ENCODE measurements at places on chromosomes 2 and 18.

- no peak for DNase-seq
Measured at GRCh38 chr2:192424243-192424642, 229.5 kb upstream of the TMEFF2 start.

DNA sequence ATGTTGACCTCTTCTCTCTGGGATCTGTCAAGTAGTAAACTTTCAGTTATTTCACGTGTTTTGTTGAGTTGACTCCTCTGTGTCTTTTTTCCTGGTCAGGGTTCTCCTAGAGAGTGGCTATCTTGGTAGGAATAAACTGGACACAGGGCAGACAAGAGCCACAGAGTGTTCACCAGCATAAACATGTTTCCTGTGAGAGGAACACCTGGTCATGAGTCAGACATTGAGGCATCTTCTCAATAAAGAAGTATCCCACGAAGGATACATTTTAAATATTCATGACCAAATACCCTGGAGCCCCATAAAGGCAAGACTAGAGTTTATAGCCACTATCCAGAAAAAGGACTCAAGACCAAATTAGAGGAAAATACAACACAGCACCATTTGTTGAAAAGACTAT, 269.7 kb upstream of the ZNF521 start:
- no peak for DNase-seq

DNA sequence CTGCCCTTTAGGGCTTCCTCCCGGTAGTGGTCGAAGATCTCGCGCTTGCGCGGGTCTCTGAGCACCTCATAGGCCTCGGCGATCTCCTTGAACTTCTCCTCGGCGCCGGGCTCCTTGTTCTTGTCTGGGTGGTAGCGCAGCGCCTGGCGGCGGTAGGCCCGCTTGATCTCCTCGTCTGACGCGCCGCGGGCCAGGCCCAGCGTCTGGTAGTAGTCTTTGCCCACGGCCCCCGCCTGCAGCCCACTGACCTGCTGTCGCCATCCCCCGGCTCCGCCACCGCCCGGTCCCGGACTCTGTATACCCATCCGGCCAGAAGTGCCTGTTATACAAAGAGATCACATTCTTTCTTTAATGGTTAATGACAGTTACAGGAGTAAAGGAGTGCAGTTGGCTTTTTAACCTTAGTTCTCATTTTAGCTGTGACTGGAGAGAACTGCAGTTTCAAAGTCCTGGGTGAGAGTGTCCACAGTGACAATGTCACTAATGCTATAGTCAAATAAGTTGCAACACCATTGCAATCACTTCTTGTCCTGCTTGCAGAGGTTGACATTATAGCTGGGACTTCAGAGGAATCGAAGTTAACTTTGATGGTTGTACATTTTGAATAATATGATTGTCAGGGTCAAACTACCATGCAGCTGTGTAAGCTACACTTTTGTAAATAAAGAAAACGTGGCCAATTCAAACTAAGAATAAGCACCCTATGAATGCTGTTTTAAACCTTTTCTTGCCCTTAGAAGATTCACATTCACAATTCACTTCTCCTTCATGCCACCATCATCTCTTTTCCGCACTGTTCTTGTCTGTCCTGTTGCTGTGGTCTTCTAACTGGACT, 35.3 kb upstream of the CAVIN2 start:
- DNase-seq, result no peak

GRCh38 chr2:179981085-179981484, 26.0 kb downstream of the CWC22 start:
- DNase-seq, result no peak

DNA sequence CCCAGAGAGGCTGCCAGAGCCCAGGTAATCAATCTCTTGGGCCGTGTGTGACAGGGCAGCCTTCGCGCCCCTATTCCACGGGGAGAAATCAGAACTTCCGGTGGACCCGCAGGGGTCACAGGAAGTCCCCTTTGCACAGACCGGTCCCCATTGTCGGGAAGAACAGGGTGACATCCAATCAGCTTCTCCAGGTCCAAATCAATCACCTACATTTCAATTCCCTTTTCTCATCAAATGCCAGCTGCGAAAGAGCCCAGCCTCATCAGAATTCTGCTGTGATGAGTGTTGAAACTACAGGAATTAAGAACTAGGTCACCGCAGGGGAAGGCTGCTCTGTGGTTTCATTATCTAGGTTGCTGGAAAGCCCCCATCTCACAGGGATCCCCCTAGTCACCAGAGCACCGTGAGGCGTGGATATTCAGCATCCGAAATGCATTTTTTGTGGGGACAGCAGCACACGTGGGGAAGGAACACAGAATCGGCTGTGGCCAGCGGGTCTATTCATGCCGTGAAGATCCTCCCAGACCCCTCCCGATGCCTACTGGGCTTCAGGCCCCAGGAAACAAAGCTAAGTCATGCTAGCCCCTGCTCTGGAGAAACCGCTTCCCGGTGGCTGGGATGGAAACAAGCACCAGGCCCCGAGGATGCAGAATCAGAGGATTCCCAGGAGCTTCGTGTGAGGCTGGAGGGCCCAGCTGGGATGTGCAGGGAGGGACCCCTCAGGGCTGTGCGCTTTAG, 193.7 kb upstream of the ID2 start:
- DNase-seq, result no peak

GRCh38 chr2:228107846-228108245, 73.6 kb downstream of the SPHKAP start:
- DNase-seq, result no peak

Data from nucleus accumbens (tissue), 56 donors.